HCT116 (cell line): ENCODE measurements at places on chromosomes 13 and 19.
A peak's percentile ranks its signal among the peaks of the same experiment; 100 is the strongest.

- peak; percentile 53 for DNase-seq
Observed at GRCh38 chr19:34639491-34640085, 37.4 kb downstream of the SCGB2B2 start.

DNA sequence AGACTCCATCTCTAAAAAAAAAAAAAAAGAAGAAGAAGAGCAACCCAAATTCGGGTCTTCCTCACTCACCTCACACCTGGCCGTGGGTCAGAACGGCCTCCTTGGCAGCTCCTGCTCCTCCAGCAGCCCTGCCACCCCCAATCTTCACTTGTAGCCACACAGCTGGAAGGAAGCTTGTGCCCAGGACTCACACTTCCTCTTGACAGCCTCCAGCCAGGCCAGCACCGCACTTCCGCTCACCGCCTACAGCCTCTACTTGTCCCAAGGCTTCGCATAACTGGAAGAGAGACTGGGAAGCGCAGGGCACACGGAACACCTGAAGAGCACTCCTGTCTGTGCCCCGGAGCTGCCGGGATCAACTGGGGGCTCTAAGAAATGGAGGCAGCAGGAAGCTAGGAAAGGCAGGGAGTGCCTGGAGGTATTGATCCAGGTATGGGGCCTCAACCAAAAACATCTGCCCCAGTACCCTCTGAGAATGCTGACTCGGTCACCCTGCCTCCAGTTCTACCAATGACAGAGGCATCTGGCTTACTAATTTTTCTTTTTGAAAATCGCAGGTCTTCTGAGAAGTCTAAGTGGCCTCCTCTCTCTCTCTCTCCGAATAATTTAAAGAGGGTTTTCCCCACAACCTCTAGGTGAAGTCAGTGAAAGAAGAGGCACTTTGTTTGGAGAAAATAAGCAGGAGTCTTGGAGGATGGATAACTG is 31.1 kb upstream of the ATP12A start:
- DNase-seq = no peak

DNA sequence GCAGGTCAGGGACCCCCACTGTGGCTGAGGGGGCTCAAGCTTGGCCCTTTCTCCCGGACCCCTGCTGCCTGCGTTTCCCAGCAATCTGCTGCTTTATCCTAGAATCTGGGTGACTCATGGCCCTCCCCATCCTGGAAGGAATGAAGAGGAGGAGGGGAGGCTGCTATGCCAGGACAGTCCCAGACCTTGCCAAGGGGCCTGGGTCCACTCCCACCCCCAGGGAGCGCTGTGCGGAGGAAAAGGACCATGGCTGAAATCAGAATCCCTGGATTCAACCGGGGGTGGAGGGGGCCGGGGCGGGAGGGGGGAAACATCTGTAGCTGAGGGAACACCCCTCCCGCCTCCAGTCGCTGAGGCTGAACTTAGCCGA is 20.5 kb downstream of the ZNF114 start:
- DNase-seq = no peak

DNA sequence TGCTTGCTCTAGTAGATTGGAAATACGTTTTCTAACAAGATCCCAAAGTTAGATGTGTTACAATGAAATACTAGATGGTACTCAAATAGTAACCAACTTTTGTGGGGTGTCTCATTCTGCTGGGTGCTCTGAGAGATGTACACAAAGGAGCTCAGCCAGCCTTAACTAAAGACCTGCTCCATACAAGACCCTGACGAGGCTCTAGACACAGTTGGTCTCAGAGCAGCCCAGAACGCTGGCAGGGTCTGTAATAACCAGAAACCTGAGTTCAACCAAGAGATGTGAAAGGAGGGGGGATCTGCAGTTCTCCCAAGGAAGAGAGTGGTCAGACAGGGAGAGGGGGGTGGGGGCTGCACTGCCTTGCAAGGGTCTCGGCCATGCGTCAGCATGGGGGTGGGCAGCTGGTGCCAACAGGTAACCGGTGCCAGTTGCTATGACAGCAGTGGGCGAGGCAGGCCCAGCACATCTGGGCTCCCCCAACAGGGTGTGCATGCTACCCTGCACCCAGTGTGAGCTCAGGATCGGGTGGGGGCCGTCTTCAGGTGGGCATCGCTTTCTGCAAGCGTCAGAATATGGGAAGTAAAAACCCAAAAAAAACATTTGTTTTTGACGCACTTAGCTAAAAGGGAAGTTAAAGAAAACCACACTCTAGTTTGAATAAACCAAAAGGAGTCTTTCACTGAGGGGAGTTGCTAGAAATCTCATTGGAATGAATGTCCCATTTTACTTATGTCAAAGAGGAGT is 68.0 kb upstream of the GPR183 start:
- DNase-seq = no peak

- no peak for DNase-seq
Observed at GRCh38 chr13:60509601-60510386, 112.8 kb downstream of the TDRD3 start.

DNA sequence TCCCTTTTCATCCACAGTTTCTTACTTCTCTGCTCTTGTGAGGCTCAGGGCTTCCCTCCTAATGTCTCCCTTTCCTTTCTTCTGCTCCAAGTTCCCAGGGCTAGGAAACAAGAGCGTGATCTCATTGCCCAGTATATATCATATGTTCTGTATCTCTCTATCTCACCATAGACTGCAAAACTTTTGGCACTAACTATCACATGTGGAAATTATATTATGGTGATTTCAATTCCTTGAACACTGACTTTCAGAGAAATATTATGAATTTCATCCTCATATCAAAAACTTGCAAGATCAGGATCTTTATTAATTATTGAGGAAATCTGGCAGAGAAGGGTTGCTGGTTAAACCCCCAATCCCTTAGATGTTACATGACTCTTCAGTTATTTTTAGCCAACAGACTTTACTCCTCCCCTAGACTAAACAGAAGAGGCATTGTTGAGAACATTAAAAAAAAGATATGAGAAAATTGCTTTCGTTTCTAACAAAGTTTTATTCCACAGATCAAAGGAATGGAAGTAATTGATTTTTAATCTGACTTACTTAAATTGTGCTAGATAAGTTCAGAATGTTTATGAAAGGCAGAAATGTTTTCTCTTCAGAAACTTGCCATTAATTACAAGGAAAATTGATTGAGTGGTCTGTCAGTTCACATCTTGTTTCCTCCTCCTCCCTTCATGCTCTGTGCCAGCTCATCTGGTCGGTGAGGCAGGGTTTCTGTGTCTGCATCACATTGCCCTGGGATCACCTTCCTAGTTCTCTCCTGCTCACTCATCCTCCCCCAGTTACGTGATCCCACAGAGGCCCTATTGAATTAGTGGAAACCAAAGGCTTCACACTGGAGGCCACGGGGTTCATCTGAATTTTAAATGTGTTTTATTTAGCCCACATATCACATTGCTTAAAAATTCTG is 378.5 kb downstream of the LMO7 start:
- no peak for DNase-seq

DNA sequence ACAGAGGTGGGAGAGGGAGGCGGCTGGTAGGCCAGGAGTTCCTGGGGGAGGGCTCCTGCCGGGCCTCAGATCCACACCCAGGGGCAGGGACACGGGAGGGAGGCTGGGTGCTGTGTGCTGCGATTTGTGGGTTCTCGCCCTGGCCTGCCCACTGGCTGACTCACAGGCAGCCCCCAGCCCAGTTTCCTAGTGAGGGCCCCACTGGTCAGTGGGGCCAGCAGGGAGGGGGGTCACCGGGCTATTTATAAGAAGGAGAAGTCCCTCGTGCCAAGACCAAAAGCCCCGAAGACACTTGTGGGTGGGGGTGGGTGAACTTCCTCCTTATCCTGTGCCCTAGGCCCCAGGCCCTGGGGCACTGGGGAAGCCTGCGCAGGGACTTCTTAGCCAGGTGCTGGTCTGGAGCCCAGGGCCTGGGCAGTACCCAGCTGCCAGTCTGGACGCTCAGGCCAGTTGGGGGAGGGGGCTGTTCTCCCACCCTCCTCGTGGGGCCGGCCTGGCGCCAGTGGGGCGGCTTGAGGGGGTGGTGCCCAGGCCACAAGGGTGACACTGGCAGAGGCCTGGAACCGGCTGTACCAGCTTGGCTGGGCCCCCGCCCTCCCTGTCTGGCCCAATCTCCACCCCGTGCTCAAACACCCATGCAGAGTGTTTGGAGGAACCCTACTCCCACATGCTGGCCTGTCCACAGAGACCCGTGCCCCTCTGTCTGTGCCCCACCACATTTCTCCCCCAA is 5.0 kb upstream of the JUNB start:
- no peak for DNase-seq

- DNase-seq = no peak
Observed at GRCh38 chr13:111629457-111629856, 309.0 kb downstream of the TEX29 start.
